ENCODE measurements at places on chromosomes 11 and 22.

DNA sequence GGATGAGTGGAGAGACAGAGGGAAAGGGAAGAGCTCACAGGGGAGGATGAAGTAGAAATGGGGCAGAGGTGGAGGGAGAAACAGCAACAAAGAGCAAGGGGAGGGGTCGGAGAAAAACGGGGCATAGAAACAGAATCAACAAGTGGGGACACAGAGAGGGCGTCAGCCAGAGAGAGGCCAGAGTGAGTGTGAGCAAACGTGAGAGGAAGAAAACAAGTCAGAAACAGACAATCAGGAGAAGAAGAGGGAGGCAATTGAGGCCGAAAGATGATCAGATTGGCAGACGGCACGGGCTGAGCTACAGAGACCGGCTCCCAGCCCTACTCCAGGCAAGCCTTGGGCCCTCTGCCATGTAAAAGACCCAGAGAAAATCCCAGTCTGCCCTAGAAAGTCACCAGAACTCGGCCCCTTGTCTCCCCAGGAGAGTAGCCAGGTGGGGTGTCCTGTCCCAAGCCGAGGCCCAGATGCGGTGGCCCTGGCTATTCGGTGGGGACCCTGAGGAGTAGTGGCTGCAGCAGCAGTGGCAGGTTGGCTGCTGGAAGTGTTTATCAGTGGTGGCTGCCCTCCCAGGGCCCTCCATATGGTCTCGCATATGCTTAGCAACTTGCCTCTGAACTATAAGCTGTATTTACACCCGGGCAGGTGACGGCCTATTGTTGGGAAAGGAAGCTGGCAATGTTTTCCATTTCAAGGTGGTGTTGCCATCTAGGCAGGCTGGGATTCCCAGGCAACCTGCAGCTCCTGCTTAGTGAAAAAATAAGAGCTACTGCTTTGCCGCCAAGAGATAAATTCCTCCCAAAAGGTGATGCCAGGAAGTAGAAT lies 14.8 kb upstream of the TSPAN18 start:
- DNase-seq = no peak

DNA sequence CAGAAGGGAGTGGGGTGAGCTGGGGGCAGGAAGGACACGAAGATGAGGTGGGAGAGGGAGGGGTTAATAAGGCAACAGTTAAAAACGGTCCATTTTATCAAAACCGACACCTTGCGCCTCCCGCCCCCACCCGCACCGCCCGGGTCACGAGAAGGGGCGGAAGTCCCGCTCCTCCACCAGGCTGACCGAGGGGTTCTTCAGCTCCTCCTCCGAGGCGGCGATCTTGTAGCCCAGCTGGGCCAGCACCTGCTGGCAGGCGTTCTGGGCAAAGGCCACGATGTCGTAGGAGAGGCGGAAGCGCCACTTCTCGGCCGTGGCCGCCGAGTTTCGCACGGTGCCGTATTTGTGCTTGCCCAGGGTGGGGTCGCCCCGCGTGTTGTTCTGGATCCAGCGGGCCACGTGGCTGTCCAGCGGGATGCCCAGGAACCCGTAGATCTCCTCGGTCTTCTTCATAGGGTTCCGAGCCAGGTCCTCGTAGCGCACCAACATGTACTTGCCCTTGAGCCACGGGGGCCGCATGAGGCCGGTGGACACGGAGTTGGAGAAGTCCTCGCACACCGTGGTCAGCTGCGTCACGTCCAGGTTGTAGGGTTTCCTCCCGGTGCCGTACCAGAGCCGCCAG lies 15.8 kb downstream of the CHST1 start:
- no peak for DNase-seq

DNA sequence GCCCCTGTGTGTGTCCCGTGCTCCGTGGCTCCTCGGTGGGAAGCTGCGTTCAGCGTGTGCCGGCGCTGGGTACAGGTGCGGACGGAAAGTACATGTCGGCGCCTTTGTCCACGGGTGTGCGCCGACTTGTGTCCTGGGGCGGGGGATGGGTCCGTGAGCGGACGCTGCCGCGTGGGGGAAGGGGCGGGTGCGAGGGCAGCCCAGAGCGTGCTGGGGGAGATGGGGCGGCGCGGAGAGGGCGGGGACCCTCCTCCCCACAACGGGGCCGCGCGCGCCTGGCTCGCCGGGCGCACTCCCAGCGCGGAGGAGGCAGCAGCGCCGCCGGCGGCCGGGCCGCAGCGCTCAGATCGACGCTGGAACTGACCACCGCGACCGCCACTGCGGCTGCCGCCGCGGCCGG lies 33.6 kb upstream of the RELT start:
- no peak for DNase-seq

DNA sequence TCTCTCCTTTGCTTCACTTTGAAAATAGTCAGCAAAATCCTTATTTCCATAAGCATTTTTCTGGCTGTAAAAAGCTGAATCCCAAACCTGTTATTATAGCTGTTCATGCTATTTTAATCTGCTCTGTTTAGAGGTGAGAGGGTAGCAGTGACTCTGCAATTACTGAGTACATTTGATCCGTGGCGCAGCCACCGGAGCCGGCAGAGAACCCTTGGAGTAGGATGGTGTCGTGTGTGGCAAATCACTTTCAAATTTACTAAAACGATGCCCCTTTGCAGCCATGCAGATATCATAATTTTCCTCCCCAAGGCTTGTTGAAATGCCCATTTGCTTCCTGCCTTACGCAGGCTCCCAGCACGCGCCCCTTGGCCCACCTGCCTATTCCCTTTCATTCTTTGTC lies 69.6 kb downstream of the ZBTB16 start:
- no peak for DNase-seq

- no peak for DNase-seq
Measured at GRCh38 chr11:2472428-2473186, 27.8 kb downstream of the KCNQ1 start.

GRCh38 chr11:27381238-27381666 lies 18.2 kb upstream of the CCDC34 start:
- DNase-seq = no peak

DNA sequence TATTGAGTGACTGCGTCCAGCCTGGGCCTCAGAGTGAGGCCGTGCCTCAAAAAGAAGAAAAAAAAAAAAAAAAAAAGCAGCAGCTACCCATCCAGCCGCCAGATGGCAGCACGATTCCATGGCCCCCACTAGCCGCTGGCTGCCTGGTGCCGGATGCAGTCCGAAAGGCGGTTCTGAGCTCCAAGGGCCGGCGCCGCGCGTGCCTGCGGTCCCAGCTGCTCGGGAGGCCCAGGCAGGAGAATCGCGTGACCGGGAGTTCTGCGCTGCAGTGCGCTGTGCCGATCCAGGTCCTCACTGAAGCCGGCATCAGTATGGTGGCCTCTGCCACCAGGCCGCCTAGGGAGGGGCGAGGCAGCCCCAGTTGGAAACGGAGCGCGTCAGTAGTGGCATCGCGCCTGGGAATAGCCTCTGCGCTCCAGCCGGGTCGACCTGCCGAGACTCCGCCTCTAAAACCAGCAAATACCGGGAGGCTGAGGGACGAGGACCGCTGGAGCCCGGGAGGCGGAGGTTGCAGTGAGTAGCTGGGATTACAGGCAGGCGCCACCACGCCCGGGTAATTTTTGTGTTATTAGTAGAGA lies 19.3 kb downstream of the SCARF2 start:
- peak; percentile 72 for DNase-seq

- peak; percentile 52 for DNase-seq
Measured at GRCh38 chr11:17760102-17761029, 25.8 kb downstream of the KCNC1 start.

DNA sequence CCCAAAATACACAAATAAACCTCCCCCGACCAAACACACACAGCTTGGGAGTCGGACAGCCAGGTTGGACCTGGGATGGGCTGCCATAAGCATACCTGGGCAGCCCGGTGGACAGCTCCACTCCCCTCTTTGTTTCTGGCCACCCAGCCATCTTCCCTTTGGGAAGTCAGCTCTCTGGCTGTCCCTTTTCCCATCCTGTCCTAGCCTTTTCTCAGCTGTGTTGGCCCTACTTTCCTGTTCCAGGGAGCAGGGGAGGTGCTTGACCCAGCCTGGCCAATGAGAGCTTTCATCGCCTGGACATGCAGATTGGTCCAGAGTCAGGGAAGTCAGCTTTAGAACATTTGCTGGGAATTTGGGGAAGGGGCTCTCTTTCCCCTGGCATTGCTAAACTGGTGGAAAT lies 68.7 kb upstream of the NECTIN1 start:
- DNase-seq = no peak

DNA sequence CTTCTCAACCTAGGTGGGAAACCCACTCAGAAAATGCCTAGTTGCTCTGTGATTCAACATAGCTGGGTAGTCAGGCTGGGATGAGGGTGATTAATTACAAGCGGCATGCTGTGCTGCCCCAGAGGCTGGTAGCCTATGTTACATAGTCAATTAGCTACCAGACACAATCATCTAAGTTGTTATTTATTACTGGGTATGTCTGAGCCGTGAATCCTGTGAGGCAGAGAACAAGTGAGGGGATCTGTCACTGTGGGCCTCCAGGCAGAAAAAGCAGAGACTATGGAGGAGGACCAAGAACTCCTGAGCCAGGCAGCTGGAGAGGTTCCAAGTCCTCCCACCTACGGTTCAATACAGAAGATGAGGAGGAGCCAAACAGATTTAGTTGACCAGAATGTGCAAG lies 186.6 kb upstream of the BDNF start:
- DNase-seq = no peak

- DNase-seq = no peak
Measured at GRCh38 chr11:74909812-74910211, 39.1 kb downstream of the XRRA1 start.

- peak; percentile 71 for DNase-seq
Measured at GRCh38 chr11:34075178-34075820, 23.8 kb downstream of the CAPRIN1 start.

DNA sequence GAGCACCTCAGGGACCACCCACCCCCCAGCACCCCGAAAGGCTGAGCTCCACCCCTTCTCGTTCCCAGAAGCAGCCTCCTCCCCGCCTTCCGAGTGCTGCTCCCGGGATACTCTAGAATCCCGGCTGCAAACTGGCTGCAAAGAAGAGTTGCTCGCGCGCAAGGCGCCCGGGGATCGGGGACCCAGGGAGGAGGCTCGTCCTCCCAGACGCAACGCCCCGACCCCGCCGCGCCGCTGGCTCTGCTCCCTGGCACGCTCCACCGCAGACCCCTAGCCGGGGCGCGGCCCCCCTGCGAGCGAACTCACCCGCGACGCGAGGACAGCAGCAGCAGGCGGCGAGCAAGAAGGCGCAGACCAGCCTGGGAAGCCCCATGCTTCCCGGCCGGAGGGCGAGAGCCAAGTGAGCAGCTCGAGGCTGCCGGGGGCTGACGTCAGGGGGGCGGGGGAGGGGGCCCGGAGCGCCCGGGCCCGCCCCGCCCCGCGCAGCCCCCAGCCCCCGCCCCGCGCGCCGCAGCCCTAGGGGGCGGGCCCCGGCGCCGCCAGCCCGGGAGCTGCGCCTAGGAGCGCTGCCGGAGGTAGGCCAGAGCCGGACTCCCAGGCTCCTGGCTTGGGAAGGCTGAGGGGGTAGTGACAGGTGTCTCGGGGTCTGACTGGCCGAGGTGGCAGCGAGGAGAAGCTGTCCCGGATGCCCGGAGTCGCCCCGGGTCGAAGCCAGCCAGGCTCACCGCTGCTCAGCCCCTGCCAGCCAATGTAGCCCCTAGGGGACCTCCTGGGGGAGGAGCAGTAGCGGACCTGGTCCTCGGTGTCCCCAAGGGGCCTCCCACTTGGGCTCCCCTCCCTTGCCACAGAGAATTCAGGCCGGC lies at the start of gene MCAM:
MCAM (minus strand) TSS at position 402 of the 863 bp plus-strand sequence; CDS start at position 373, 29 bp downstream.
- no peak for DNase-seq

GRCh38 chr11:66239511-66239910 lies 28.9 kb upstream of the RAB1B start:
- no peak for DNase-seq

GRCh38 chr11:94010136-94010535 lies 11.0 kb upstream of the HEPHL1 start:
- DNase-seq = no peak

GRCh38 chr11:22189660-22190059 lies 3.2 kb upstream of the ANO5 start:
- no peak for DNase-seq

DNA sequence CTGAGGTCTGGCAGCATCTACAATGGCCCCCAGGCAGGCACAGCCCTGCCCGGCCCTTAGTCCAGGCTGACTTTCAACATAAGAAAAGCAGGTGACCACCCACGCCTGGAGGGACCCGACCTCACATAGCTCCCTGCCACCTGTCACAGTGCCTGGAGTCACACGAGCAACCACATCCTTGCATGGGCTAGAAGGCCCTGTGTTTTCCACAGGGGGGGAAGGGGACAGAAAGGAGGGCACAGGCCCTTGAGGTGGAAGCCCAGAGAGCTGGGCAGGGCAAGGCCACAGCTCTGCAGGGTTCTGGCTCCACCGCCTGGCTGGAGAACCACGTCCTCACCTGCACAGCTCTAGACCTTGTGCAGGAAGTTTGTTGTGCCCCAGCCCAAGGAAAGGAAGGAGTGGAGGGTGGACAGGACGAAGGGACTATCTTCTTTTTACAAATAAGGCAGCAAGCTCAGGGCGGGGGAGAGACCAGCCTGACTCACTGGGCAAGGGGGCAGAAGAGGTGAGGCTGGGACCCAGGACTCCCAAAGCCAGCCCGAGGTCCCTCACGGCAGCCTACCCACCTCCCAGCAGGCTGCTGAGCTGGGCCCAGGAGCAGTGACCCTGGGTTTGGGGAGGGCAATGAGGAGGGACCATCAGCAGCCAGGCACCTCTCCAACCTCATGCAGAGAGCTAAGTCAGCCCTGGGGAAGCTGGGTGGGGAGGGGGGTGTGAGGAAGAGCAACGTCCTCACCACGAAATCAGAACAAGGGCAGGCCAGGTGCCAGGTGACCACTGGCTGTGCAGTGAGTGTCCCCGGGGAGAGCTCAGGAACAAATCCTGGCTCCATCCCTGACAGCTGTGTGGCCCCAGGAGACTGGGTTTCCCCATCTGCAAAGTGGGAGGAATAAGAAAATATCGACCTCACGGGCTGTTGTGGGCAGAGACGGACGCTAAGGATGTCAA lies 4.3 kb downstream of the C1QTNF6 start:
- DNase-seq = no peak

DNA sequence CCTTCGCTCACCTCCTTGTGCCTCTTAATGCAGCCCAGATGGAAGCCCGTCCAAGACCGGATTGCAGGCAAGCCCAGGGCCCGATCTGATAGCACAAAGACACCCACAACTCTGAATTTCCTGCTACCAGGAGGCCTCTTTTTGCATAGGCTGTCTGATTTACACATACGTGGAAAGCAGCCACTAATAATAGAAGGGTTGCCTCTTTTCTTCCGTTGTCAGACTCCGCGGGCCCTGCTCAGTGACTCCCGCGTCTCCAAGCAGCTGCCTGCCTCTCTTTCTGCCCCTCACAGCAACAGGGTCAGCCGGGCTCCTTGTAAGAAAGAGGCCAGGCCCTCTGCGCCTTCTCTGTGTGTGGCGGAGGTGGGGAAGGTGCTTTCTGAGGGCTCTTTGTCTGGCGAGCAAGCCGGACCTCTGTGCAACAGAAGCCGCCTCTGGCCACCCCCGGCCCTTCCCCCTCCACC lies 26.7 kb downstream of the FLI1 start:
- no peak for DNase-seq

GRCh38 chr11:77724636-77725035 lies 87.0 kb upstream of the CLNS1A start:
- no peak for DNase-seq

GRCh38 chr11:1770528-1770927 lies 6.8 kb upstream of the CTSD start:
- no peak for DNase-seq

Measured in HCEC 1CT (cell line).